ENCODE measurements at places on chromosomes 7 and 10.

DNA sequence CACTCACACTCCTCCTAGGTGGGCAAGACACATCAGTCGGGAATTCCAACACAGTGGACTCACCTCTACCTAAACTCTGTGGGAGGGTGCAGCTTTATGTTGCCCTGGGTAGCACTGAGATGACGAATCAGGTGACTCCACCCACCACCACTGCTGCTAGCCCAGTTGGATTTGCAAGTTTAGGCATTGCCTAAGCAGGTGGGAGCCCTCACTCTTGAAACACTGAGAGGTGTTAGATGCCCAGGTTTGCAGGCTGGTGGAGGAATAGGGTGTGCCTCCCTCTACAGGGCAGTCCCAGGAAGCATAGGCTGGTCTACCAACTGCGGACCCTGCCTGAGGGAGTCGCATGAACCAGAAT, 708.9 kb downstream of the POM121L12 start:
- no peak for DNase-seq

- DNase-seq = no peak
These were observed 161.1 kb upstream of the SVIL start for GRCh38 chr10:29795850-29796249.

DNA sequence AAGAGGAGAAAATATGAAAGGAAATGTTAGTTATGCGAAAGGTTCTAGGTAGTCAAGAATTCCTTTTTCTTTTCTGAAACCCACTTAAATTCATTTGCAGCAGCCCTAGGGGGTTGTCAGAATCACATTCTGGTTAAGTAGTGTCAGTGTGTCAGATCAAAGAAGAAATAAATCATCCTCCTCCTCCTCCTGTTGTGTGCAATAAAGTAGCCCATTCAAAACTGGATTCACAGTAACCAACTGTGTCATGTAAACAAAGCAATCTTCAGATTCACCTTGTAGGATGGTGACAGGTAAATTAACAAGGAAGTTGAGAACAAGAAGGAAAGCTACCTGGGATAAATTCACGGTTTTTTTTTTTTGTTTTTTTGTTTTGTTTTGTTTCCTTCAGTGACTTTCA, 127.5 kb downstream of the NSUN6 start:
- no peak for DNase-seq

DNA sequence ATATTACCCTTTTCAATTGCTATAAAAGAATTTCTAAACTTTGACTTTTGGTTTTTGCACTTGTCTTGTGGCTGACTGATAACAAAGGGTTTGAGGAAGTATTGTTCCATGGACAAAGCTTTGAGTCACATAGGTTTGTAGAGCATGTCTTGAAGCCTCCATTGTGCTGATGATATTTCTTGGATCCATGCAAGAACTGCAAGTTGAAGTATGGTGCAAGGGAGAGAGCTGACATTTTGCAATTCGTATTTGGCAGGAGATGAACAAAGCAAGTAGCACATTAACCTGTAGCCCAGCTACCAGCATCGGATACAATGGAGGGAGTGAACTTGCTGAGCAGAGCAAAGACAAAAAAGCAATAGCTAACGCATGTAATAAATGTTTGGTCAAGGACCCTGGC, 23.4 kb downstream of the MGAM2 start:
- DNase-seq = no peak

DNA sequence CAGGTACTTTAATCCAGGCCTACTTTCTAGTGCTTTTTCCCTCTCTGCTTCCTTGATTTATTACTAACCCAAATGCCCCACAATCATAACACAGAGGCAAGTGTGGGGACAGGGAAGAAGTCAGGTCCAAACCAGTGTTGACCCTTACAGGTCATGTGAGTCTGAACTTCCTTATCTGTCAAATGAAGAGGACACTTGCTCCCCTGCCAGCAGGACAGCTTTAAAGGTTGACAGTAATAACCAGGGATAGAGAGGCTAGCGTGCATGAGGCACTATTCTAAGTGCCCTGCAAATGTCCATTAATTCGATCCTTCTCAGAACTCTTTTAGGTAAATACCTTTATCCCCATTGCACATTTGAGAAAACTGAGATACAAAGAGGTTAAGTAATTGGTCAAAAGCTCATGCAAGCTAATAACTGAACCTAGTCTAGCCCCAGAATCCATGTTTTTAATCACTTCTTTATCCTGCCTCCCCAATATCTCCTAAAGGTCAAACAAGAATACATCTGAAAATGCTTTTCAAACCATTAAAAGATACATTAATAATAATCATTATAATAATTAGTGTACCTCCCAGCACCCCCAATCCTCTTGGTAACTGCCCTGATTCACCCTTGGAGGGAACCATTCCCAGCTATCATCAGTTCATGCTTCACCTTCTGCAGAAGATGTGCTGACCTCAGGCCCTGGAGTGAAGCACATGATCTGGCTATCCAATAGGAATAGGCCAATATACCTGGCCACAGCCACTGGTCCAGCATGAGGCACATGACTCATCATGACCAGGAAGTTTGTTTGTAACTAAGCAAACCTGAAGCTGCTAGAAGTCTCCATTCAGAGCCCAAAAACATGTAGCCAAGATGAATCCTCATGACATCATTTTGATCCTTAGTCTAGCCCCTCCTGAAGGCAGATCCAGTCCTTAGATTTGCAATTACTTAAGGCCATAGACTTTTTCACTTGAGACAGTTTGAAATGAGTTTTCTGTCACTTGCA, 40.7 kb downstream of the SGMS1 start:
- no peak for DNase-seq

DNA sequence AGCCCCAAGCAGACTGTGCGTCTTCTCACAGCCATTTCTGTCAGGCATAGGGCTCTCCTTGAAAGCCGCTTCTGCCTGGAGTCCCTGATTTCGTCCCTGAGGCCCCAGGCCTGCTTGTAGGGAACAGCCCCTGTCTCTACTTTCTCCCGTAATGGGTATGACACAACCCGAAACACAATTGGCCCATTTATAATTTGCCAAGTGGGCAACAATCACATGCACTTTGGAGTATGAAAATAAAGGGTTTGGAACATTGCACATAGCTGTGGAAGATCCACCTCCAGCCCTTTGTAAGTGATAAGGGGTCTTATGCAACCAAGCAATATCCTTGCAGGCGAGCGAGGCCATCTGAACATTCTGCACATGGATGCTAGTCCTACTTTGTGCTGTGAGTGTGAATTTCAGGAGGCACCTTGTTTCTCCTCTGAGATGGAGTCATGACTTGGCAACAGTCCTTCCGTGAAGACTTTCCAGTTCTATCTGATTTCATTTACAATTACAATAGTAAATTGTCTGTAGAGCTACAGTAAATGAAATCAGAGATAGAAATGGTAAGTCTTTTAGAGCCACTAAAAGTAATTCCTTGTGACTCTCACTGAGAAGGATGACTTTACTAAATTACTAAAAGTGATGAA, 141.5 kb downstream of the CUBN start:
- peak; percentile 55 for DNase-seq

DNA sequence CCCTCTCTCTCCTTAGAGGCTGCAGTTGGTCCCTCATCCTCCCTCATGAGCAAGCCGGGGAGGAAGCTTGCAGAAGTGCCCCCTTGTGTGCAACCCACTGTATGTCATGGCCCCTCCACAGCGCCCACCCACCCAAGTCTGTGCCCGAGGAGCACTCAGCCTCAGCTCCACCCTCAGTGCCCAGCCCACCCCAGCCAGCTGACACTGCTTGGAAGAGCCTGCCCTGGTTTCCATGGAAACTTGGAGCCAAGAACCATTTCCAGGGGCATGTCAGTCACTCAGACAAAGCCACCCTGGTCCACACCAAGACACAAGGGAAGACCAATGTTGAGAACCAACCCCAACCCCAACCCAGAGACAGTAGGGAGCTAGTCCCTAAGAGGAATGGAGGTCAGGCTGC, 79.5 kb downstream of the PAX2 start:
- DNase-seq = no peak

DNA sequence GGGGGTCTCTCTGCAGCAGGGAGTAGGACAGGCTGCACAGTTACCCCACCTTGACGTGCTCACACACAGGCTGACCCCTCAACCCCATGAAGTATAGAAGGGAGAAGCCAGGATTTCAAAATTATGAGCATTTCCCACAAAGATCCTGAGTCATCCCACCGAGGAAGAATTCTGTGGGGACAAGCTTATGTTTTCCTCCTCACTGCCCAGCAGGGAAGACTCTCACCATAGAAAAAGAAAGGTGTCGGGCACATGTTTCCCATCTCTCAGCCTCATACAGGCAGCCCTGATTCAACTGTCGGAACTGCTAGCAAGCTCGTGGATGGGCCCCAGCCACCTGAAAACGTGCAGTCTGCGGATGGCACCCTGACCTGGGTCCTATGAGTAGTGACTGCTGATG, 499.7 kb upstream of the MKI67 start:
- no peak for DNase-seq

DNA sequence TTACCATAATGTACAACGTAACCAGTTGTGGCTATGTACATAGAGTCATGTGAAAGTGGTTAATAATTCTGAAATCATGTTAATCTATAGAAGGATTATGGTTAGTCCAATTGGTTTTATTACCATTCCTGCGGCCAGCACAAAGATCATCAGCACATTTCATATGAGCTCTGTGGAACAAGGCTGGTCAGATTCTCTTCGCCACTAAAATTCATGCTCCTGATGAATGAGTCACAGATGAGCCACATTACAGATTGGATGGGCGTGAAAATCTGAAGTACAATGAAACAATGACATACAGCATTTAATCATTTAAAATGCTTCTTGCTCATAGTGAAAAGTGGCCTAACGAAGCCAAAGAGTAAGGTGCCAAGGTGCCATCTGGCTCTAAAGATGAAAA, 716.2 kb upstream of the PHF14 start:
- peak; percentile 23 for DNase-seq

DNA sequence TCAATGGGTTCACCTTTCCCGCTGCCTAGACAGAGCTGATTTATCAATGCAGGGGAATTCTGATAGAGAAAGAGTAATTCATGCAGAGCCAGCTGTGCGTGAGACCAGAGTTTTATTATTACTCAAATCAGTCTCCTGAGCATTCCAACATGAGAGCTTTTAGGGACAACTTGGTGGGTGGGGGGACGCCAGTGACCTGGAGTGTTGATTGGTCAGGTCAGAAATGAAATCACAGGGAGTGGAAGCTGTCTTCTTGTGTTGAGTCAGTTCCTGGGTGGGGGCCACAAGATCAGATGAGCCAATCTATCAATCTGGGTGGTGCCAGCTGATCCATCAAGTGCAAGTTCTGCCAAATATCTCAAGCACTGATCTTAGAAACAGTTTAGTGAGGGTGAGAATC, 99.0 kb upstream of the CAV2 start:
- DNase-seq = no peak

DNA sequence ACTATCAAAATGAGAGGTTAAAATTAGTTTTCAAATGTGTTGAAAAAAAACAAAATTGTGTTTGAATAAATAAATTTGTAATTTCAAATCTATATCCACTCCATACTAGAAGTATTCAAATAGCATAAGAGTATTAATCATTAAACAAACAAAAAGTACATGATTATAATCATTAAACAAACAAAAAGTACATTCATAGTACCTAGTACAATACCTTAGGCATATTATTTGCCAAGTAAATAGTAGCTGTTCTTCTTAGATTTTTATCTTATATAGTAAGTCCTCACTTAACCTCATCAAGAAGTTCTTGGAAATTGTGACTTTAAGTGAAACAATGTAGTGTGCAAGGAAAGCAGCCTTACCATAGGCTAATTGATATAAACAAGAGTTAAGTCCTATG, 349.3 kb upstream of the VWC2 start:
- DNase-seq = no peak

GRCh38 chr10:25766687-25767221, 167.3 kb upstream of the MYO3A start:
- DNase-seq = no peak

DNA sequence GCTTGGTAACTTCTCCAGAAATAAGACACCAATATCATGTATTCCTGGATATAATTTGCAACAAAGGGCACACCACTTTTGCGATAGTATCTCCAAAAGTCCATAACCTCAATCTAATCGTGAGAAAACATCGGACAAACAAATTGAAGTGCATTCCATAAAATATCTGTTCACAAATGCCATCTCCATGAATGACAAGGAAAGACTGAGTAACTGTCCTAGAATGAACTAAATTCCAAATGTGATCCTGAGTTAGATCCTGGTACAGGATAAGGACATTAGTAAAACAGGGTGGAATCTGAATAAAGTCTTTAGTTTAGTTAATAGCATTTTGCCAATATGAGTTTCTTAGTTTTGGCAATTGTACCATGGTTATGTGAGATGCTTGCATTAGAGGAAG, 384.2 kb downstream of the SUGCT start:
- DNase-seq = no peak

GRCh38 chr7:128017862-128018845, 13.1 kb downstream of the LRRC4 start:
- DNase-seq = no peak

DNA sequence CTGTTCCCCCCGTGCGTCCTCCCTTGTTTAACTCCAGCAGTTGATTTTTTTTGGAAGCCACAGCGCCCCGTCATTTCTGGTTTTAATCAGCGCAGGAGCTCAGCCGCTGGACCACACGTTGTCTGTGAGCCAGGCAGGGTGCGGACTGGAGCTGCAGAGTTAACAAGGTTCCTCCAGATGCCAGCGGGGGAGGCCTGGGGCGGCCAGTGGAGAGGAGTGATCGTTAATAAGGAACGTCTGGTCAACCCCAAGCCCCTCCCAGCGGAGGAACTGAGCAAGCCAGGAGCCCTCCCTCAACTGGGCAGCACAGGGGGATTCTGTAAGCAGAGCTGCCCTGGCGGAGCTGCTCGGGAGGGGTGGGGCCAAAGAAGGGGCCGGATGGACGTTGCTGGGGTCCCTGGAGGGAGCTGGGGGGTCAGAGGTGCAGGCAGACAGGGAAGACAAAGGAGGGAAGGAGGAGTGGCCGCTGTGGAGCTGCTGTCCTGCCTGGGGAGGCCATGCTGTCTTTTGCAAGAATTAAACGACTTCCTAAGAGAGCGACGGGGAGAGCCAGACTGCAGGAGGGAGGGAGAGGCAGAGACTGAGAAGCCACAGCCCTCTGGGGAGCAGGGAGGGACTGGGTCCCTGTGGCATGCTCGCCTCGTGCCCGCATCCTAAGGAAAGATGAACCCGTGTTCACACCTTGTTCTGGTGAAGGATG, 537.1 kb upstream of the FOXK1 start:
- peak; percentile 67 for DNase-seq

- DNase-seq = no peak
These were observed 3.1 kb downstream of the CNPY4 start for GRCh38 chr7:100122568-100122967.

GRCh38 chr7:22765609-22766008, 38.6 kb downstream of the IL6 start:
- DNase-seq = no peak

DNA sequence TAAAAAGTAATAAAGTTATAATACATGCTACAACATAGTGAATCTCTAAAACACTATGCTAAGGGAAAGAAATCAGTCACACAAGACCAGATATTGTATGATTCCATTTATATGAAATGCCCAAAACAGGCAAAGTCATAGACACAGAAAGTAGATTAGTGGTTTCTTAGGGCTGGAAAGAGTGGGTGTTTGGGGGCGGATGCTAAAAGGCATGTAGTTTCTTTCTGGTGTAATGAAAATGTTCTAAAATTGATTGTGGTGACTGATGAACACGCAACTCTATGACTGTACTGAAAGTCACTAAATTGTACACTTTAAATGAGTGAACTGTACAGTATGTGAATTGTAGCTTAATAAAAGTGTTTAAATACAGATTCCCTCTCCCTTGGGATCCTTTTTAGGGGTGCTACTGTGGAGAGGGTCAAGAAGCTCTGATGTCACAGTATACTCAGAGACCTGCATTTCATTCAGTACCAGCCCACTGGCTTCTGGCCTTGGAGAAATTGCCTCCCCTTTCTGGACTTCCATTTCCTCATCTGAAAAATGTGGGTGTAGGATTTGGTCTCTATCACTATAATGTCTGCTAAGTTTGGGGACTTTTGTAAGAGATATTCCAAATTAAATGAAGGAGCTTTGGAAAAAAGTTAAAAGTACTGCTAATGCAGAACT, 46.4 kb downstream of the AOAH start:
- no peak for DNase-seq
